Activated CD4-positive, CD25-positive, alpha-beta regulatory T cell (primary cell): ENCODE measurements at places on chromosomes 1 and 21.

DNA sequence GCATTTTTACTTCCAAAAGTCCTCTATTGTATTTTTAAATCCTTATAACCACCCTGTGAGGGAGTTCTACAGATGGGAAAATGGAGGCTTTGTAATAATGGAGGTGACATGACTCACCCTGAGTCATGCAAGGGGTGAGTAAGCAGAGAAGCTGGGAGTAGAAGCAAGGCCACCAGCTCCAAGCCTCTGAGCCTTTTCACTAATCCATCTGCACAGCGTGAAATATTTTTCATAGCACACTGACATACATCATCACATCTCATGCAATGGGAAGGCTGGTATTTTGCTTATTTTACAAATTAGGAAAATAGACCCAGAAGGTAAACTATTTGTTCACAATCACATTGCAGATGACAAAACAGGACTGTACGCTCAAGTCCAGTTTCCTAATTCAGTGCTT is 96.9 kb downstream of the KCNH1 start:
- no peak for DNase-seq

DNA sequence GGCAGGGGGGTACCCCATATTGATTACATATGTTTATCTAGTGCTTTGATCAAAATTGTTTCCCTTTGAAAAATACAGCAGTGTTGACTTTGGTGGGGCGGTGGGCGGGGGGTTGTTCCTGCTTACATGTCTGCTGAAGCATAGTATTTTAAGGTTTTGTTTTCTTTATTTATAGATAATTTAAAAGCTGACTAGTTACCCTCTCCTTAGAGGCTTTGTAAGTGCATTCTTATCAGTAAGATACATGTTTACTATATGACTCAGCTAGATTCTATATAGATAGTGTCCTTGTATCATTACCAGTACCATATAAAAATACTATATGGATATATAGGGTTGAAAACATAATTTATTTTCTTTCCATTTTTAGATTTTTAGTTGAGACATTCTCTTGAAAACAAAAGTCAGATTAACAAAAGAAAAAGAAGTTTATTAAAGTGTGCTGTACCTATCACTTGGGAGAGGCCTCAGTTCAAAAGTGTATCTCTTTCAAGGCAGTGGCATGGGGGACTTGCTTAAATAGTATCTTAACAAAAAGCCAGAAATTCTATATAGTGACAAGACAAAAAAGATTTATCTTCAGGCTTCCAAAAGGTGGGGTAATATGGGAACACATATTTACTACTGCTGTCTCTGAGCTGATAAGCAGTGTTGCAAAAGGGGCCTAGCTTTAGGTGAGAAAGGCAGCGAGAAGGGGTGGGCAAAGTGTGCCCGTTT is 79.0 kb downstream of the HS2ST1 start:
- no peak for DNase-seq

GRCh38 chr1:204356997-204357396 is 2.7 kb downstream of the PLEKHA6 start:
- no peak for DNase-seq

- no peak for DNase-seq
These were observed 36.2 kb downstream of the IL6R start for GRCh38 chr1:154441241-154441888.

GRCh38 chr21:35525443-35525842 is 476.3 kb upstream of the RUNX1 start:
- DNase-seq, result peak; percentile 2

GRCh38 chr1:109850827-109851226 is 59.8 kb upstream of the CSF1 start:
- no peak for DNase-seq

- no peak for DNase-seq
These were observed 43.4 kb downstream of the PTGS2 start for GRCh38 chr1:186636786-186637185.

GRCh38 chr1:236989290-236990051 is 14.8 kb downstream of the MT1HL1 start:
- no peak for DNase-seq
